ENCODE measurements at places on chromosomes 16 and 17. TPM values are rescaled to one million over a fixed set of nuclear protein-coding genes. Genes with fewer than 3 reads are reported as not detected.

DNA sequence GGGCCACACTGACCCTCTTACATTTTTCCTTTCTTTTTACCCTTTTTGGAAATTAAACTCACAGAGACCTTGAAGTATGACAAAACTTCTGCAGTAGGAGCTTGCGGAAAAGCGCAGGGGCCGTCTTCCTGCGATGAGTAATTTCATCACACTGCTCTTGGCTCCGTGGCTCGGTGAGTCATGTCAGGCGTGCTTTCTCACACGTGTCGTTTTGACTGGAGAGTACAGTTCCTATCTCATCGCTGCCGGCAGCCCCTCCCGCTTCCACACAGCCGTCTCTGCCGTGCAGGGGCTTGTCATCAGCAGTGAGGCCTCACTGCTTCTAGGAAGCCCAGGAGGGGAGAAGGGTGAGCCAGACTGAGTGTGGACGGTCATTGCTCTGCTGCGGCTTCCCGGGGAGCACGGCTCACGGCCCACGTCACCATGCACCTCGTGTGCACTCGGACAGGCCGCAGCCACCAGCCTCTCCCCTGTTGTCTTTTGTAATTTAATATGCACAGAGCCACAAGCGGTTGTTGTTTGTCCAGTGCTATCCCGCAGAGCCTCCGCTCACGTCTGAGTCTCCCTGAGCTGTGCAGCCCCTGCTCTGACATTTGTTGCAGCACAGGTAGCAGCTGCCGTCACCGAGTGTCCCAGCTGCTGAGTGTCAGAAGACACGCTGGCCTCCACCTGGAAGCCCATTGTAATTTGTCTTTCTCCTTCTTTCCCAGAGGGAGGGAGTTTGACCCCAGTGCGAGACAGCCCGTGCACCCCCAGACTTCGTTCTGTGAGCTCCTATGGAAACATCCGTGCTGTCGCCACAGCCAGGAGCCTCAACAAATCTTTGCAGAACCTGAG is 99.4 kb upstream of the CHMP6 start:
- DNase-seq = no peak

GRCh38 chr17:72872396-72872795 is 220.1 kb downstream of the SLC39A11 start:
- no peak for DNase-seq

DNA sequence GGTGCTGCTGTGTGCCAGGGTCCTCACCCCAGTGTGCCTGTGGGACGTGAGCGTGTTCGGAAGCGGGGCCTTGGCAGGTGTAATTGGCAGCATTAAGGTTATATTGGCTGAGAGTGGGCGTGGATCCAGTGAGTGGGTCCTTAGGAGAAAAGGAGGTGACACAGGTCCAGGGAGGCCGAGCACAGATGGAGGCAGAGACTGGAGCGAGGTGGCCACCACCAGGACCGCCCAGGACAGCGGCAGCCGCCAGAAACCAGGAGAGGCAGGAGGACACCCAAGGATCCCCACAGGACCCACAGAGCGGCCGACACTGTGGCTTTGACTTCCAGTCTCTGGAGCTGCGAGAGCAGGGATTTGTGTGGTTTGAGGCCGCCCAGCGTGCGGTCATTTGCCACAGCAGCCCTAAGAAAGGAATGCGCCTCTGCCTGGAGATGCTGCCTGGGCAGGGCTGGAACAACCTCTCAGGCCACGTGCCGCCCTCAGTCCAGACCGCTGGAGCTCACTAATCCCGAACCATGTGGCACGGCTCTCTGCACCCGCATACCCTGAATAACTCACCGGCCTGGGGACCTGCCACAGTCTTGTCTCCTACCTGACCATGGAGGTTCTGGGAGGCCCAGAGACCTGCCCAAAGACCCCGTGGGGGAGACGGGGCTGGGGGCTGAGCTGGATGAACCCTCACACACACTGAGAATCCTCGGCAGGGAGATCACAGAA is 45.4 kb downstream of the SOX8 start:
- no peak for DNase-seq

- DNase-seq = peak; percentile 85
These were observed 3.0 kb upstream of the KRT15 start for GRCh38 chr17:41521574-41522261.

- peak; percentile 70 for DNase-seq
These were observed 527 bp downstream of the TRAF4 start for GRCh38 chr17:28744104-28744971.

- no peak for DNase-seq
These were observed 10.6 kb downstream of the RAB40B start for GRCh38 chr17:82687871-82688270.

DNA sequence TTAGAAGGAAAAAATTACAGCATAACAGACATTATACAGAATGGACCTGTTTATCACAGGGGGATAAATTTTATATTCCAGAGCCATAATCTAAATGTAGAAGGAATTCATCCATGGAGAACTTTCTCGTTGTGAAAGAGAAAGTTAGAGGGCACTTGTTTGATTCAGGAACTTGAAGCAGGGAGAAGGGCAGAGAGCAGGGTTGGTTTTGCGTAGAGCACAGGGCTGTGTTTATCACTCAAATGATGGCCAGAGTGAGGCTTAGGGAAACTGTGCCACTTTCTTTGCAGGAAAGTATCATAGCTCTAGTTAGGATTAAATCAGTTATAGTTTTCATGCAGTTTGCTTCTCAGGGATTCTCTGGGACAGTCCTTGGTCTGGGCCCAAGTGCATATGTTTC is 29.1 kb upstream of the MED13 start:
- DNase-seq = no peak

- DNase-seq = no peak
These were observed 81.6 kb downstream of the SEC14L1 start for GRCh38 chr17:77222356-77222755.

- DNase-seq = no peak
These were observed 2.1 kb upstream of the SPG7 start for GRCh38 chr16:89506113-89506504.

- DNase-seq = no peak
These were observed 3.7 kb upstream of the CBX8 start for GRCh38 chr17:79800325-79801155.

- DNase-seq = no peak
These were observed 220.6 kb upstream of the RPL38 start for GRCh38 chr17:73982871-73983270.

CDC42EP4 gene
- 55.2 TPM for total RNA-seq

PLLP gene
- total RNA-seq = not detected

GP2 gene
- not detected for total RNA-seq

CA4 gene
- not detected for total RNA-seq

PDILT gene
- not detected for total RNA-seq

All from SJSA1 (cell line).